ENCODE measurements at places on chromosomes 5 and 9. TPM values are rescaled to one million over a fixed set of nuclear protein-coding genes. Genes with fewer than 3 reads are reported as not detected.

GRCh38 chr5:97425511-97425910 lies 242.5 kb upstream of the RIOK2 start:
- H3K27ac ChIP-seq: no peak overlapping the region
- no peak overlapping the region for H3K4me3 ChIP-seq
- H3K4me1 ChIP-seq: no peaks in the 10 kb centered on the region
- no peak for DNase-seq
- H3K36me3 ChIP-seq: no peaks in the 10 kb centered on the region
- H3K27me3 ChIP-seq: peaks cover 5% of the 10 kb centered on the region

DNA sequence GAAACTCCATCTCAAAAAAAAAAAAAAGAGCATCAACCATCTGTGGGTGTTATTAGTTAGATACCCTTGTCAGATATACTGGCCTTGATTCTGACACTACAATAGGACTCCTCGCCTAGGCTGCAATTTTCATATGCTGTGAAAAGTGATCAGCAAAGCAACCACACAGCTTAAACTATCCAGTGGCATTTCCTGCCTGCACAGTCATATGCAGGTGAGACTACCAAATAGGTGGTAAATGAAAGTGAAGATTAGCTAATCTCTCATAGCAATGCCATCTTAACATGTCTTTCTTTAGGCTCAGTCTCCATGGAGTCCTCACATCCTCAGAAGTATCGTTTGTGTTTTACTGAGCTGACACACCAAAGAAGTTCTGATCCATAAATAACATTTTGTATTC lies 40.8 kb downstream of the GRAMD2B start:
- H3K27me3 ChIP-seq: no peaks in the 10 kb centered on the region
- no peak for DNase-seq
- H3K4me3 ChIP-seq: no peak overlapping the region
- H3K27ac ChIP-seq: no peak overlapping the region

- no peaks in the 10 kb centered on the region for H3K36me3 ChIP-seq
- H3K27ac ChIP-seq: no peak overlapping the region
- no peak overlapping the region for H3K4me3 ChIP-seq
- no peak for DNase-seq
These were observed 325.8 kb upstream of the MEF2C start for GRCh38 chr5:89208811-89209210.

DNA sequence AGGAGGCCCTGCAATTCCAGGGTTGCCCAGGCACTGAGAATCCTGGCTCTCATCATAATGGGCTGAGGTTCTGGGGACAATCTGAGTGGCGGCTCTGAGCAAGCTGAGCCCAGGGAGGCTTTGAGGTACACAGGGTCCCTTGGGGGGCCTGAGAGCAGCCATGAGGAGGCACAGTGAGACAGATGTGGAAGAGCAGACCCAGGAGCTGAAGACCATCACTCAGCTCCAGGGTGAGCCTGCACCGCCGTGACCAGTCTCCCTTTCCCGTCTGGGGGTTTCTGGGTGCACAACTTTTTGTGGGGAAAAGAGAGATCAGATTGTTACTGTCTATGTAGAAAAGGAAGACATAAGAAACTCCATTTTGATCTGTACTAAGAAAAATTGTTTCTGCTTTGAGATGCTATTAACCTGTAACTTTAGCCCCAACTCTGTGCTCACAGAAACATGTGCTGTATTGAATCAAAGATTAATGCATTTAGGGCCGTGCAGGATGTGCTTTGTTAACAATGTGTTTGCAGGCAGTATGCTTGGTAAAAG lies at the start of gene CCDC183:
Gene CCDC183 (plus strand): TSS at position 101 of the 537 bp plus-strand sequence. CDS start 60 bp downstream, at position 161.
- H3K27me3 ChIP-seq: no peaks in the 10 kb centered on the region
- H3K27ac ChIP-seq: peak within 1 kb of the TSS; percentile 97
- peaks cover 6% of the 10 kb centered on the region for H3K36me3 ChIP-seq
- H3K4me1 ChIP-seq: peaks cover 56% of the 10 kb centered on the region
- DNase-seq: no peak

DNA sequence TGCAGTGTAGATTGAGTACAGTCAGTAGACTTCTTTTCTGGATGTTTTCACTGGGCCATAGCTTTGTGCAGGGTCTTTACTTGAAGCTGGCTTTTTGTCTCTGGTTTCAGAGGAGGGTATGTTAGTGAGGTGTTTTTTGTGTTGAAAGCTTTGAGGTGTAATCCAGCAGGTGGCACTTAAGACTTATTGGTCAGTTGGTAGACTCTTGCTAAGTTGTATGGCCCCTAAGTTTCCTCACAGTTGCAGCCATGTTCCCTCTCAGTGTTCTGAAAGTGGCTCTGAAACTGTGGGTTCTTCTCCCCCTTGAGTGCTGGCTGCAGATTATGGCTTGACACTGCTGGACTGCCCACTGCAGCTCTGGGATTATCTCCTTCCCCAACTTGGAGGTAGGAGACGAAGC lies 55.7 kb upstream of the SLC44A1 start:
- no peak for DNase-seq
- H3K36me3 ChIP-seq: no peaks in the 10 kb centered on the region
- H3K4me1 ChIP-seq: no peaks in the 10 kb centered on the region
- H3K27me3 ChIP-seq: peaks cover 5% of the 10 kb centered on the region
- no peak overlapping the region for H3K27ac ChIP-seq

DNA sequence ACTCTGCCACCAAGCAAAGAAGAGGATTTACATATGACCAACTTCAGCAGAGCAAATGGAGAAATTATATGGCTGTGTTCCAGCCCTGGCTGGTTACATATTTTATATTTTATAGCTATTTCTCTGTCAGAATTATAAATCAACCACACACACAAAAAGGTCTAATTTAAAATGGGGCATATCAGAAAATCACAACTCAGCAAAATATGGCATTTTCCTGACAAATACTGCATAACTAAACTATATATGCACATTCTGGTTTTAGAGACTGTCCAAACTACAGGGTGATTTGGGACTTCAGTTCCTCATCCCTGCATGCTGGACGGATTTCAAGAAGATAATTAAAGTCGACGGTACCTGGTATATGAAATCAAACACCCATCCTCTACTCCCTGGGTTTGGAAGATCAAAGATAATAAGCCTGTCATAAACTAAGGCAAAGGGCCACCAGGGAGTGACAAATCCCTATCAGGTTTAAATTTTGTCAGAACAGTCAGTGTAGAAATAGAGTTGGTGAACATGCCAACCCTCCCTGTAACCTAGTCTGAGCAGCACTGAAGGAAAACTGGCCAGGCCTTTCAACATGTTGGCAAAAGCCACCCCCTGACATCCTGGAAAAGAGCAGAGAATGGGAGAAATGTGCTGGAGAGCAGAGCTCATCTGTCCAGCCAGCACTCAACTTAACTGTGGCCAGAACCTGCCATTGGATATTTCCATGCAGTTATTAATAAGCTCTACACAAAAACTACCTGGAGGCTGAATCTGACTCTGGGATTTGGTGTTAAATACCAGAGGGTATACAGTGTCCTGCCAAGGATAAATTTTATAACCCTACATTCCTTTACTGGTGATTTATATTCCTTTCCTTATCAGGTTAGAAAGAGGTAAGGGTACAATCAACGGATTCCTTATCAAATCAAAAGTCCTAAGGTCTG lies 235.7 kb downstream of the ENC1 start:
- H3K27me3 ChIP-seq: no peaks in the 10 kb centered on the region
- no peaks in the 10 kb centered on the region for H3K36me3 ChIP-seq
- H3K4me3 ChIP-seq: no peak overlapping the region
- H3K4me1 ChIP-seq: peaks cover 54% of the 10 kb centered on the region
- no peak for DNase-seq

- DNase-seq: no peak
- H3K36me3 ChIP-seq: no peaks in the 10 kb centered on the region
- no peak overlapping the region for H3K4me3 ChIP-seq
- peaks cover 73% of the 10 kb centered on the region for H3K27me3 ChIP-seq
- H3K4me1 ChIP-seq: peaks cover 12% of the 10 kb centered on the region
These were observed 117.9 kb downstream of the MTX3 start for GRCh38 chr5:79873187-79873586.

- H3K27ac ChIP-seq: no peak overlapping the region
- DNase-seq: no peak
- no peaks in the 10 kb centered on the region for H3K27me3 ChIP-seq
These were observed 112.4 kb downstream of the FSTL4 start for GRCh38 chr5:133499895-133500294.

GRCh38 chr5:115297031-115297430 lies 577 bp upstream of the CCDC112 start:
- no peak overlapping the region for H3K27ac ChIP-seq
- DNase-seq: no peak
- H3K4me1 ChIP-seq: peaks cover 12% of the 10 kb centered on the region
- peaks cover 9% of the 10 kb centered on the region for H3K27me3 ChIP-seq
- H3K36me3 ChIP-seq: peaks cover 5% of the 10 kb centered on the region

GRCh38 chr9:11471321-11471720 lies 858.5 kb upstream of the PTPRD start:
- no peak for DNase-seq
- H3K4me1 ChIP-seq: no peaks in the 10 kb centered on the region
- H3K27me3 ChIP-seq: no peaks in the 10 kb centered on the region
- H3K27ac ChIP-seq: no peak overlapping the region

Gene LCP2
- total RNA-seq: not detected

Gene OSMR
- total RNA-seq: 5.9 TPM

Gene FGFR4
- total RNA-seq: 8.0 TPM

Gene ANKRD33B
- total RNA-seq: 3.8 TPM

Gene FOXD4L5
- 0.22 TPM for total RNA-seq

Measured in mesothelial cell of epicardium (in vitro differentiated cells).